NCI-H1092 (cell line): ENCODE measurements at places on chromosomes 6 and 20.
A peak's percentile ranks its signal among the peaks of the same experiment; 100 is the strongest.

DNA sequence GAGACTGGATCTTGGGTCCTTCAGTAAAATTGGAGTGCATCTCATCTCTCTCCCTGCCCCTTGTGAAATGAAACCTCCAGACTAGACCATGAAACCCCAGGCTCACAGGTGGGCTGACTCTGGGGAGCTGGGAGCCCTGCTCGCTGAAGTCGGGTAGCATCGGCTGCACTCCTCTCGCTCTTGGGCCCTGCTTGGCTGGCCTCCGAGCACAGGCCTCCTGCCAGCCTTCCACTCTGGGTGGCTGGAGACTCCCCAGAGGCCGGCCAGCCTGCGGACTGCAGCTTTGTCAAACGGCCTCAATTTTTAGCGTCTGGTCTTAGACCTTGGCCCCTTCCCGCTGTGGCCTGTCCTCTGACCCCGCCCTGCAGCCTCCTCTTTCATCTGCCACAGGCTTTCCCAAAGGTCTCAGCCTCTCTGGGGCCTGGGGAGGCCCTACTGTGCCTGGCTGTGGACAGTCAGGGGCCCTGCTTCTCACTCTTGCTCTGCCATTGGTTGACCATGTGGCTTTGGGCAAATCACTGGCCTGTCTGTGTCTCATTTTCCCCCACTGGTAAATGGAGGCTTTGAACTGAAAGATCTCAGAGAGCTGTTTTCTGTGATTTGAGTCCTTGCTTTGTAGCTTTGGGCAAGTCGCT, 45.1 kb downstream of the SRC start:
- peak; percentile 27 for DNase-seq

GRCh38 chr6:35080016-35080680, 61.0 kb downstream of the TCP11 start:
- no peak for DNase-seq

DNA sequence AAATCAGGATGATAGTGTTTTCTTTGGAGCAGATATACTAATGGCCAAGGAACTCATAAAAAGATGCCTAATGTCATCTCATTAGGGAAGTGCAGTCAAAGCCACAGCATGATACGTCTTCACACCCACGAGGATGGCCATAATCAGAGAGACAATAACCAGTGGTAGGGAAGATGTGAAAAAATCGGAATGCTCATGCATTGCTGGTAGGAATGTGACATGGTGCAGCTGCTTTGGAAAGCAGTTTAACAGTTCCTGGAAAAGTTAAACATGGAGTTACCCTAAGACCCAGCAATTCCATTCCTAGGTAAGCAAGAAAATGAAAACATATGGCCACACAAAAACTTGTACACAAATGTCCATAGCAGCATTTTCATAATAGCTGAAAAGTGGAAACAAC, 29.9 kb downstream of the BCAS1 start:
- DNase-seq, result no peak

DNA sequence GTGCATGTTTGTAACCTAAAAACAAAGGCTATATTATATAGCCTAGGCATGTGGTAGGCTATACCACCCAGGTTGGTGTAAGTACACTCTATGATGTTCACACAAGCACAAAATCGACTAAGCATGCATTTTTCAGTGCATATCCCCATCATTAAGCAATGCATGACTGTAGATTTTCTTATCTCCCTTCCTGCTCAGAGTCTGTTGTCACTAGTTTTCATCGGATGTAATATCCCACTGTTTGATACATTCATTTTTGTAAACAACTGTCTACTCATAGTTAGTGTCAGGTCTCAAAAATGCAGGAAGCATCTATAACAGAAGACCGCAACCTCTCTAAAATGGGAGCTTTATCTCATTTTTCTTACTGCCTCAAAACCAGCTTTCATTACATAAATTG, 70.7 kb downstream of the GFRAL start:
- no peak for DNase-seq

- no peak for DNase-seq
Measured at GRCh38 chr6:149031859-149032598, 285.2 kb downstream of the UST start.

DNA sequence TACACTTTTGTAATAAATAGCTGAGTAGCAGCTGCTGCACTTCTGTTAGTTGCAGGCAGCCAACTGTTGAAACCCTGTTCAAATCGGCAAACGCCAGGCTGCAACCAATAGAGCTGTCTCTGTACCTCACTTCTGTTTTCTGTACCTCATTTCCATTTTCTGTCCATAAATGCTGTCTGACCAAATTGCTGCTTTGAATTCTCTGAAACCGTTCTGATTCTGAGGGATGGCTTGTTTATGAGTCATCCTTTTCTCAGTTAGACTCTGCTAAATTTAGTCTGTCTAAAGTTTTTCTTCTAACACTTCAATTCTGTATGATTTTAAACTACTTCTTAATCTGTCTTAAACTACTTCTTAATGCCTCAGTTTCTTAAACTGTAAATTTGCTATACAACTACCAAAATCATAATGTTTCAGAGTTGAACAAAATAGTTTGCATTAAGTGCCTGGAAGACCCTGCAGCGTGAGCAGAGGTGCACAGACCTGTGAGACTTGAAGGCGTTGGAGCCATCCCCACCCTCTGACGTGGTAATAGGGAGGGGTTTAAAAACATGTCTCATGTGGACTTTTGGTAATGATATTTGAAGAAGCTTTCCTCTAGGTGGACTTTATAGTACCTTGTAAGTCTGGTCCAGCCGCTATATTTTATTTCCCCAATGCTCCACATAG, 9.6 kb downstream of the BTNL2 start:
- no peak for DNase-seq

DNA sequence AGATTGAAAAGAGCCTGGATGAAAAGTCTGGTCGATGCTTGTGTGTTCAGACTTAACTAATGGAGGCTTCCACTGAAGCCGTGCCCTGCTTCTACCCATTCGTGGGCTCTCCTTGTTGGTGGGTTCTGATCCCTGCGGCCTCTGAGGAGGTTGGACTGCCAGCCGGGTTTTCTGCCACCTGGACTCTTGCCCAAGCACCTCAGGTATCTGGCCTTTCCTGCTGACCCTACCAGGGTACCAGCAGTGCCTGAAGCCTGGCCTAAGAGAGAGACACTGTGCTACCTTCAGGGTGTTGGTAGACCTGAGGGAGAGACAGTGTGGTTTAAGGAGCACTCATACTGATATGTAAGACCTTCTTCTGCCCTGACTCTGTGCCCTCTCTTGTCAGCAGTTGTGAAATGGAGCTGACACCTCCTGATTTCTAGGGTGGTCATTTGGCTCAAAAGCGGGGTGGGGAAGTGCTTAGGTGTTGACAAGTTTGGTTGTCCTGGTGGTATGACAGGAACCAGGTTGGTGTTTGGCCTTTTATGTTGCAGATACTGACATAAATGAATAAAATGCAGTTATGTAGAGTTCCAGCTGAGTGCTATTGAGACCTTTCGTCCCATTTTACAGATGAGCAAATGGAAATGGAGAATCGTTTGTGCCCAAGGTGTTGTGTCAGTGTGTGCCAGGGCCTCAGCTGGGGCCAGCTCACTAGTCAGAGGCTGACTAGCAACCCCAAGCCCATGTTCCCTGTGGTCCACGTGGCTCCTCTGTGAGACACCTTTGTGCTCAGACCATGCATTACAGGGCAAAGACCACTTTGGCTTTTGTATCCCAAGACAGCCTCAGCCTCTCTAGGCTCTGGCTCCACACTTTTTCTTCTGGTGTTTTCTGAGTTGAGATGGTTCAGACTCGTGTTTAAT, 3.1 kb downstream of the PLCG1 start:
- no peak for DNase-seq

DNA sequence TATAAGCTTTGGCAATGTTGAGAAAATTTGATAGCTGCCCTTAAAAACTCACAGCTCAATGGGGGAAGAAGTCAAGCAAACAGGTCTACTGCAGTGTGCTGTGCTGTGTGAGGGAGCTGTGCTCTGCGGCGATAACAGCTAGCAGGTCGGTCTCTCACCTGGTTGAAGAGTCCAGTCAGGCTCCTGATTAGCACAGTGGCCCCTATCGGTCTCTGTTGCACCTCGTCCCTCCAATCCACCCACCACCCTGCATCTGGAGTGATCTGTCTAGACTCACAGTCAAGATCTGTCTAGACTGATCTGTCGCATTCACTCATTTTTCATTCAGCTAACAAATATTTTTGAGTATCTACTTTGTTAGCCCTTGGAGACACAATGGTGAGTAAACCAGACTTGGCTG, 94.1 kb downstream of the MAP3K7 start:
- no peak for DNase-seq

DNA sequence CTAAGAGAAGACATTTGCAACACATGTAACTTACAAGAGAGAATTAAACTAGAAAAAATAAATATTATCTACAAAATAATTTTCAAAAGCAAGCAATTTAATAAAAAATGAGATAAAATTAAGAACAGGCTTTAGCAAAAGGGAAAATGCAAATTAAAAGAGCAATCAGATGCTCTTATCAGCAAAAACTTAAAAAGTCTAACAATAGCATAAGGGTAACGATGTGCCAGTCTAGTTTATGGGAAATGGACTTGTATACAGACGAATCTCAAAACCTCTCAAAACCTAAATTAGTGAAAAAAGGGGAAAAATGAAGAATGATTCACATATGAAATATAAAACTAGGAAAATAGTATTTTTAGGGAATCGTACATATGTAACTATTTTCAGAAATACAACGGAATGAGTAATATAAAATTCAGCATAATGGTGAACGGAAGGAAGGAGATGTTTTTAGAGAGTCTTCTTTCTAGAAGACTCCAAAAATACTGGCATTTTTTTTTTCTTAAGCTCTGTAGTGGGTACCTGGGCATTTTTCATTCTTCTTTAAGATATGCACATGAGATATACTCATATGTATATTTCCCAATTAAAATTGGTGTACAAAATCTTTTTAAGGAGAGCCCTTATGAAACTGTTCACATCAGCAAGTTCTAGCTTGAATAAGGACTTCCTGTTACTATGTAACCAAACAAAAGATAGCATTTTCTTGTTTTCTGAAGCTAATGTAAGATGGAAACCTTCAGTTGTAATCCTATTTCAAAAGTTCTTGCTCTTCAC, 927 bp upstream of the MANEA start:
- no peak for DNase-seq

- no peak for DNase-seq
Measured at GRCh38 chr20:15925376-15925775, 647.9 kb downstream of the KIF16B start.
